RPMI8226 (cell line): ENCODE measurements at places on chromosomes 3 and 15.
A peak's percentile ranks its signal among the peaks of the same experiment; 100 is the strongest.

DNA sequence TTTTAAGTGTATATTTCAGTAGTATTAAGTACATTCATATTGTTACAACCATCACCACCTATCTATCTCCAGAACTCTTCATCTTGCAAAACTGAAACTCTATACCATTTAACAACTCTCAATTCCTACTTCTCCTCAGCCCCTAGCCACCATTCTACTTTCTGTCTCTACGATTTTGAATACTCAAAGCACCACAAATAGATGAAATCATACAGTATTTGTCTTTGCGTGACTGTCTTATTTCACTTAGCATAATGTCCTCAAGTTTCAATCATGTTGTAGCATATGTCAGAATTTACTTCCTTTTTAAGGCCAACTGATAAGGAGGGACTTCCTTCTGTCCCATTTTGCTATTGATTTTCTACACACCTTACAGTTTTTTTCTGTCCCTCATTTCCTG, 593.3 kb downstream of the FHIT start:
- DNase-seq, result no peak

- DNase-seq, result no peak
These were observed 310.6 kb downstream of the NSUN3 start for GRCh38 chr3:94373456-94373855.

GRCh38 chr3:127208483-127209100, 15.7 kb downstream of the PRR23E start:
- no peak for DNase-seq

DNA sequence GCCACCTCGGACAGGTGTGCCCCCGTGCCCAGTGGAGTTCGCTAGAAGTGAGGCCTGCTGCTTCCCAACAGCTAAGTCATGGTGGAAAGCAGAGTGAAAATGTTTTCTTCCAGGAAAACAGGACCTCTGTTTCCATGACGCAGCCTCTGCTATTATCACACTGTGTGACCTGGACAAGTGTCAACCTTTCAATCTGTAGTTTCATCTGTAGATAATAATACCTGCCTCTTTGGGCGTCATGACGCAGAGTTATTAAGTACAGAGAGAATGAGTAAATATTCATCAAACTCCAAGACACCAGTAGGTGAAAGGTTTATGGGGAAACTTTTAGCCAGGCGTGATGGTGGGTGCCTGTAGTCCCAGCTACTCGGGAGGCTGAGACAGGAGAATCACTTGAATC, 62.3 kb downstream of the TMEM44 start:
- no peak for DNase-seq

DNA sequence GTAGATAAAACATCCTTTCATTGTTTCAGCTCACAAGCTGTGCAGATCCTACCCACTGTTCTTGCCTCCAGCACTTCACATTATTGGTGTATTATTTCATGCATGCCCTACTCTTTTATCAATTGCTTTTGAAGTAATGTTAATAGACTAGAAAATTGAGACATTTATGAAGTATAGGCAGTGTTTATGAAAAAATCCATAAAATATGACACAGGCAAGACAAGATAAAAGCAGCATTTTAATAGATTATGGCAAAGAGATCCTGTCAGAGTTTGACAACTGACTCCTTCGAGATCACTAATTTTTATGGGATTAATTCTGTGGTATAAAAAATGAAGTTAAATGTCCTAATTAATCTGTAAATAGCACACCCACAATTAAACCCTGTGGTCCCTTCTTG, 217.2 kb upstream of the NANOGP8 start:
- no peak for DNase-seq

DNA sequence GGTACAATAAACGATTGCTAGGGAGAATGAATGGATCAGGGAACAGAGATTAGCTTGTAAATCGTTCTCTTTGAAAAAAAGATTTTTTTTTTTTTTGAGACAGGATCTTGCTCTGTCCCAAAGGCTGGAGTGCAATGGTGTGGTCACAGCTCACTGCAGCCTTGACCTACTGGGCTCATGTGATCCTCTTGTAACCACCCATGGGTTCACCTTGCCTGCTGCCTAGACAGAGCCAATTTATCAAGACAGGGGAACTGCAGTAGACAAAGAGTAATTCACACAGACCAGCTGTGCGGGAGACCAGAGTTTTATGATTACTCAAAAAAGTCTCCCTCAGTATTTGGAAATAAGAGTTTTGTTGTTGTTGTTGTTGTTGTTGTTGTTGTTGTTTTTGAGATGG, 39.6 kb downstream of the METTL6 start:
- DNase-seq, result peak; percentile 18

DNA sequence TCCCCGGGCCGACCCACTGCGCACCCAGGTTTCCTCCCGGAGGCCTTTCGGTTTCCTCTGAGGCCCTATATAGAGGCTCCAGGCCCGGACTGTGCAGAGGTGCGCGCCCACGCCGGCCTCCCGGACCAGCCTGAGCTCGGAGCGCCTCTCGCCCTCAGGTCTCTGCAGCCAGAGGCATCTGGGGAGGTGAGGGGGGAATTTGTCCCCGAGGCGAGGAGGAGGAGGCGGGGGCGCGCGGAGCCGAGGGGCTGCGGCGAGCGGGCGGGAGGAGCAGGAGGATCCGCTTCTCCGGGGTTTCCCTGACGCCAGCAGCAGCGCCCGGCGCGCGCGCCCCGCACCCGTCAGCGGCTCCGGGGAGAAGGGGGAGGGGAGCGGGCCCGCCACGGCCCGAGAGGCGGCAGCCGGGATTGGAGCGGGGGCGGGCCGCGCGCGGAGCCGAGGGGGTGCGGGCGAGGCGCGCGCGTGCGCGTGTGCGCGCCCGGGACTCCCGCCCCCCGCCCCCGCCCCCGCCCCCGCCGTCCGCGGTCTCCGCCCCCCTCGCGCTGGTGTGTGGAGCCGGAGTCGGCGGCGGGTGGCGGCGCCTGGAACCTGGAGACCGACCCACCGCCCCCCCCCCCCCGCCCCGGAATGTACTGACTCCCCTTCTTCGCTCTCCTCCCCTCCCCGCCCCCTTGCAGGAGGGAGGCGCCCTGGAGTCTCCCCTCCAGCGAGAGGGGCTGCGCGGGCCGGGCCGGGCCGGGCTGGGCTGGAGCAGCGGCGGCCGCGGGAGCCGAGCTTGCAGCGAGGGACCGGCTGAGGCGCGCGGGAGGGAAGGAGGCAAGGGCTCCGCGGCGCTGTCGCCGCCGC, at the start of gene NEO1:
Gene NEO1 (plus strand): TSS at position 657 of the 846 bp plus-strand sequence. CDS start 213 bp downstream, outside the sequence.
- peak; percentile 89 for DNase-seq

GRCh38 chr3:183710231-183710630, 12.6 kb downstream of the YEATS2 start:
- no peak for DNase-seq

- no peak for DNase-seq
These were observed 397.8 kb upstream of the NR2F2 start for GRCh38 chr15:95932676-95933075.
